T-helper 17 cell (primary cell): ENCODE measurements at places on chromosomes 7 and 10.

DNA sequence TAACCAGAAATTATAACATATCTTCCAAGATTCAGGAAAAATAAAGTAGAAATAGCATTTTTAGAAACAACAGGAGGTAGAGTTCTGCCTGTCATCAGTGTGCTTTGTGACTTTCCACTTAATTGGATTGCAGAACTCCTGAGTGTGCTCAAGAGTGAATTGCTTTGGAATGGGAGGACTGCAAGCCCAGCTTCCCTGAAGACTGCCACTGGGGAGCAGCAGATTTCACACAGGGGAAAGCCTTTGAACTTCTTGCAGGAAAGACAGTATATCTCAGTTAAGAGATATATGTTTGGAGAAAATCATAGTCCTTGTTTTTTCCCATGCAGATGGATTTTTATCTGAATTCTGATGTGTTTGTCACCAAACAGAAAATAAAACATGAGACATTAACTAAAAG, 124.5 kb downstream of the TMEM168 start:
- DNase-seq, result no peak

DNA sequence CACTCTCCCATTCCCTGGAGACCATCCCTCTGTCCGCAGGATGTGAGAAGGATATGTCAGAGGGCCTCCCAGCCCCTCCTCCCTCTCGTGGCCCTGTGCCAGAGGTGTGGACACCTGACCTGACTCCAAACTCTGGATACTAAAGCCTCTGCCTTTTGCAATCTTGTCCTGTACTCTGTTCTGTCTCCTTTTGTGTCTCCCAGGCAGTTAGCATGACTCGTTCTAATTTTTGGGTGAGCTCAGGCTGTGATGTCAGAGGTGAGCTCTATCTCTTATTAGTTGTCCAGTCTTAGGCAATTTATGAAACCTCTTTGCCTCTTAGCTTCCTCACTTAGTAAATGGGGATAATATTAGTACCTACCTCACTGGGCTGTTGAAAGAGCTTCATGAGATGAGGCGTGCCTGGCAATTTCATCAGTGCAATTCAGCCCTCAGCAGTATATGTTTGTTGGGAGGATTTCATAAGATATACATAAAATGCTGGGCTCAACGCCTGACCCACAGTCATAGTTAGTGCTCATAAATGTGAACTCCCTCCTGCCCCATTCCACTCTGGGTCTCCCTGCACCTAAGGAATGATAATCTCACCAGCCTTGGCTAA, 10.9 kb downstream of the MARVELD1 start:
- DNase-seq, result no peak

- DNase-seq, result no peak
Observed at GRCh38 chr7:17248527-17248926, 49.9 kb upstream of the AHR start.

DNA sequence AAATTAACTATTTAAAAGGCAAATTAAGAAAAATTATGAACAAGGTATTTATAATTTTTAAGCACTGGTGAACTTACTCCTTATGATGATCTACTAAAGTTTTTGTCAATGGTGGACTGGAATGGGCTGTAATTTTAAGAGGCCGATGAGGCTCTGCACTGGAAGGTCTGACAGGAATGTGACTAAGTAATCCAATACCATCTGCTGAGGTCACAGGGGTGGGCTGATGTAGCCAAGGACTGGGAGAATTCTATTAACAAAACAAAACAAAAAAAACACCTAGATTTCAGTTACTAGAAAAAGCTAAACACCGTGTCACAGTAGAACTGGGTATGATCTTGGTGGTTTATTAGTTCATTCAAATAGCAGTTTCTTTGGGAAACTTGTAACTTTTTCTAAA, 75.9 kb downstream of the NRBF2 start:
- no peak for DNase-seq

DNA sequence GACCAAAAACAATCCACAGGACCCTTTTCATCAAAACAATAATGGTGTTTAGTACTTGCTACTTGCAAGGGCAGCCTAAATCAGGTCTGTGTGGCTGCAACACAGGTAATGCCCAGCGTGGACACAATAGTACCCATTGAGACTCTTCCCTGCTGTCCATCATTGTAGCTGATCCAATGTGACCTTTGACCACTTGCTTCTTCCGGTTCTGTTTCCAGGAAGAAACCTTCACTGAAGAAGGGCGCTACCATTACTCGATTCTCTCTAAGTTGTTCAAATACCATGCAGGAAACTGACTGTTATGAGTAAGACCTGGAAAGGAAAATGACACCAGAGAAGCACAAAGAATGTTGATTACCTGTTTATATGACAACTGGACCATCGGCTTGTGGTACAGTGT, 1077.3 kb downstream of the KCNMA1 start:
- no peak for DNase-seq

DNA sequence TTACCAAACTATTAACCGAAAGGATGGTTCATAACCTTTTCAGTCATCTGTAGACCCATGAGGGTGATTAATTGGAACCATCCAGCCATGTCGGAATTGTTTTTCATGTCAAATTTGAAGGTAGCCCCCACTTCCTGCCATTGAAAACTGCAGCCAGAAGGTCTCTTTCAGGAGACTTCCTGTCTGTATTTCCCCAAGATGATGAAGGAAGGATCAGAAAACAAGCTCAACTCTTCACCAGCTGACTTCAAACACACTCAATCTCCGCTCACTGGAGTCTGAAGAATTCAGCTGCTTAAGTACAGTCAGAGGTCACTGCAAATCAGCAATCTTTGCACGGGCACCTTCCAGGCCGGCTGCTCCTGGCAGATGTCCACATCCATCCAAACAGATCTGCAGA, 291.7 kb upstream of the NPVF start:
- DNase-seq, result no peak

GRCh38 chr7:69935107-69935506, 336.8 kb downstream of the AUTS2 start:
- DNase-seq, result no peak

DNA sequence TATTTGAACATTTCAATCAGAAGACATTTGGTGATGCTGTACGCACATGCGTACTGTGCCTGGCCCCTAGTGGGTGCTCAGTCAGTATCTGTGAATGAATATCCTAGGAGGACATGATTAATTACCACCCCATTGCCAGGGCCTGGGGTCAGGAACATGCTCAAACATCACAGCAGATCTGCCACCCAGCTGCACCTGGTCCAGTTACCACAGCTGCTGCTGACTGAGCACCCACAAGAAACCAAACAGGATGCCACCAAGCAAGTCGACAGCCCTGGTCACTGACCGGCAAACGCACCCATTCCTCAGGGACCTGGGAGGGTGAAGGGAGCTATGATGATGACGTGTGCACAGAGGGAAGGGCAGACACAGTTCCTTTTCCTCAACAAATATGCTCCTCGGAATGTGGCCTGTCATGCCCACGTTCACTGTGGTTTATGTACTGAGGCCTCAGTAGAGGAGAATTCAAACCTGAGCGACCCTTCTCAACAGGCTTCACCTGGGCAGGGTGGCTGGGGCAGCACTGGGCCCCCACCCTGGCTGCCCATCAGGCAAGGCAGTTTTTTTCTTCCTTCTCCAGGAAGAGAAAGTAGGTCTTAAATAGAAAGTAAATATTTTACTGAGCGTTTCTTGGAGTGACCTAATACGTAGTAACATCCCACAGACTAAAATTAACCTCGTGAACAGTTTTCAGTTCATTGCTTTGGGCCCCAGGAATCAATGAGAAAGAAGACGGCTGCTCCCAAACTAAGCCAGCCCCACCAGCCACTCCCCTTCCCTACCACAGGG, 13.4 kb downstream of the CTBP2 start:
- DNase-seq, result no peak

DNA sequence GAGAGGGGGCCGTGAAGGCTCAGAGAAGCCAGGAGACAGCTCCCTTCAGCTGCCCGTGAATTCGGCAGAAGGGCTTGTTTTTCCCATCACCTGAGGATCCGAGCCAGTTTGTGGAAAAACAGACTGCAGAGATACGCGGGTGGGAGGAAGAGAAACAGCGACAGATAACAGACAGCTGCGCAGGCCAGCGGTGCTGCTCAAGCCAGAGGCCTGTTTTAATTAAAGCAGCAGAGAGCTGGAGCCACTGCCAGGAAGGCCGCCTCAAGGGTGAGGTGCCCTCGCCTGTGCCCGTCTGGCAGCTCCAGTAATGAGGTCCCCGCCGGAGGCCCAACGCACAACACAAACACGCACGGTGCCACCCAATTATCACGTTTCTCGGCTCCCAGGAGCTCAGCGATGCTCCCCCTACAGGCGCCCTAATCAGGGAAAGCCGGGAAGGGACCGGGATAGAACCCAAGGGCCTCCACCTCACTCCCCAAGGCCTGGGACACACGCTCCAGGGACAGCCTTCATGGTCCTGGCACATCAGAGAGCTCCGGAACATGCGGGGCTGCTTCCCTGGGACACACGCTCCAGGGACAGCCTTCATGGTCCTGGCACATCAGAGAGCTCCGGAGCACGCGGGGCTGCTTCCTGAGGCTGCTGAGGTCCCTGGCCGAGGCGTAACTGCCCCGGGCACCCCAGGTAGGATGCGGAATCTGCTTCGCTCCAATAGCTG, 60.6 kb upstream of the DNAAF5 start:
- no peak for DNase-seq
